ENCODE measurements at places on chromosomes 5 and 9.

DNA sequence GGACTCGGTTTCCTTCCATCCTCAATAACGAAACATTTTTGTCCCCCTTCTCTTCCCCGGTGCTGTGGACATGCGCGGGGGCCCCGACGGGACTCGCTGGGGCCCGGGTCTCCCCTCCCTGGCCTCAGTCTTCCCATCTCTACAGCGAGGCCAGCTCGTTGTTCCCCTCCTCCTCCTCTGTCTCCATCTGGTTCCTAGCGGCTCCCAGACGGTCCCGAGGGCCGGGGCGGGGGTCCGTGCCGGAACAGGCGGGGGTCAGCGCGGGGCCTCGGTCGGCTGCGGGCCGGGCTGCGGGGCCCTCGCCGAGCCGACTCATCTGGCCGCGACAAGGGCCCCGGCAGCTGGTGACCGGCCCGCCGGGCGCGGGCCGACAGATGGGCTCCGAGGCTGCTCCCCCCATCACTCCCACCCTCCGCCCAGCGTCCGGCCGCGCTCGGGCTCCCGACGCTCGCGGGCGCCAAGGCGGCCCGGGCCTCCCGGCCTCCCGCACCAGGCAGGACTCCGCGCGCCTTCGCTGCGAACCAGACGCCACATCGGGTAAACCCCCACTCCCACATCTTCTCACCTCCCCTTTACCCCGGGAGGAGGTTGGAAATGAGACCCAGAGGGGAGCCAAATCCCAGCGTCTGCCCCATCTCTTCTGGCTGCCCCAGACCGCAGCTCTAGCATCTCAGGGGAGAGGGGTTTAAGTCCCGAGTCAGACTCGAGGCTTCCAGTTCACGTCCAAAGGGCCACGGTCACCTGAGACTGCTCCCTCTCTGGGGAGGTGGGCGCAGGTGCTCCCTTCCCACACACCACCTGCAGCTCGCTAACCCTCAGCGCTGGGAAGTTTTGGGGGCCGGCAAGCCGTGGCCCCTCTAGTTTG, 8.1 kb downstream of the BARHL1 start:
- DNase-seq = no peak

DNA sequence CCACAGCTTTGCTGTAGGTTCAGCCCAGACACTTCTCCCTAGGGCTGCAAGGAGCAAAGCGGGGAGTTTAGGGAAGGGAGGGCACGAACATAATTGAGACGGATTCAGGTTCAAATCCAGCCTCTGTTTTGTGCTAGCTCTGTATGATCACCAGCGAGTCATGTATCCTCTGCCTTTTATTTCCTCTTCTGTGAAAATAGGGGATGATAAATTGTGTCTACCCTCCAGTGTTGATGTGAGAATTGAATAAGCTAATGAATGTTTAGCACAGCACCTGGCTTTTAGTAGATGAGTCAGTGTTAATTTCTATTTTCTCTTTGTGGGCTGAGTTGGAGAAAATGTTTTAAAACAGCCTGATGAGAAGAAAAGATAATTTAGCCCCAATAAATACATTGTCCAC, 6.2 kb downstream of the MLANA start:
- no peak for DNase-seq

DNA sequence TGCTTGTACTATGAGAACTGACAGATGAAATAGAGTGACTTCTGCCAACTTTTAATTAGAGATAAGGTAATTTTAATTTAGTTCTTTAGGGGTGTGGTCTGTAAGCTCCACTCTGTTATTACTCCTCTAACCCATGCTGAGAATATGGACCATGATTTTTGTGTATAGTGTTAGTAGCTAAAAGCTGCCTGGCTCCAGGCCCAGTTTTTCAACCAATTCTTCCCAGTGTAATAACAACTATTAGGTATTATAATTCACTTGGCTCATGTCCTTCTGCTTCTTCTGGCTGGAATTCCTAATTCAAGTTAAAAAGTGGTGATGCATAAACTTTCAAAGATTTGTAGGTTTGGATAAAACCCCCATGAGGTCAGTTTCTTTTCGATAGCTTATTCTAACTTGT, 216.3 kb downstream of the ISL1 start:
- DNase-seq = no peak

DNA sequence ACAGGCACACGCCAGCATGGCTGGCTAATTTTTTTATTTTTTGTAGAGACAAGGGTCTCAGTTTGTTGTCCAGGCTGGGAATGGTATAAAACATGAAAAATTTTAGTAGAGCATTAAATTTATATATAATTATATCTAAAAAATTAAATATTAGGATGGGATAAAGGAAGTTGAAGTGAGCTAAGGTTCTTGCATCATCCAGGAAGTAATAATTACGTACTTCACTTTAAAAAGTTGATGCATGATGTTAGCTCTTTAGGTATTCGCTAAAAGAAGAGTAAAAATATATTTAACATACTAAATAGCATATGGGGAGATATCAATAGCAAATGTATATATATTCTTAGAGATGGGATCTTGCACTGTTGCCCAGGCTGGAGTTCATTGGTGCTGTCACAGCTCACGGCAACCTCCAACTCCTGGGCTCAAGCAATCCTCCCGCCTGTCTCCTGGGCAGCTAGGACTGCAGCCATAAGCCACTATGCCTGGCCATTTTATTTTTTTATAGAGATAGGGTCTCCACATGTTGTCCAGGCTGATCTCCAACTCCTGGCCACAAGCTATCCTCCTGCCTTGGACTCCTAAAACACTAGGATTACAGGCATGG, 12.3 kb downstream of the DCAF10 start:
- no peak for DNase-seq

DNA sequence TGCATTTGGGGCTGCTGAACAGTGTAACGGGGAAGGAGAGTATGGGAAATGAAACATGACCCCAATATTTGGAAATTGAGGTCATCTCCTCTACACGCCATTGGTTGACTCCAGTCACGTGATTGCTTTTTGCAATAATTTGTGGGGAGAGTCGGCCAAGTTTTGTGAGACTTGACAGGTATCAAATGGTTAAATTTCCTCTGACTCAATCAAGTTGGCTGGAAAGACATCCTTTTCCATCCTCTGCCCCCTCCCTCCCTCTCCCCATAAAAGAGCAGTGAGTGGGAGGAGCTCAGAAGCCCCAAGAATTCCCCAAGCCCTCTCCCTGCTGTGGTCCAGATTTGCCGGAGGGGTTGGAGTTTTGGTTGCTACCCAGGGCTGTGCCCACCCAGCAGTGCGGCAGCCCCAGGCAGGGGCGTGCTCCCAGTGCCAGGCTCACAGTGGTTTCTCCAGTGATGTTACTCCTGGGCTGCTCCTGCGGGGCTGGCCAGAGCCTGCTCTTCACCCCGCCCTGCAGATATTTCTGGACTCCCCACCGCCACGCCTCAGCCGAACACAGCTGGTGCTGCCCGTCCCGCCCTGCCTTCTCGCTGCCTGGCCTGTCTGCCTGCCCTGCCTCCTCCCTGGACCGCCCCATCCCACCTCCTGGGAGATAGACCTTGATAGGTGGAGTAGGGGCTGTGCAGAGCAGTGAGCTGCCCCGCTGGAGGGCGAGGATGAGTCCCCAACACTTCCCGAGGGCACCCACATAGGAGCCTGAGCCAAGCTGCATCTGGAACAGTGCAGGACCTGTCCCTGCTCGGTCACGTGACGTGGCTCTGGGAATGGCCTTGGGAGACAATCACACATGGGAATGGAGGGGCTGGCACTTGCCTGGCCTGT, 3.4 kb downstream of the COL5A1 start:
- no peak for DNase-seq

GRCh38 chr5:136038635-136039034, 9.8 kb downstream of the TGFBI start:
- DNase-seq = no peak

DNA sequence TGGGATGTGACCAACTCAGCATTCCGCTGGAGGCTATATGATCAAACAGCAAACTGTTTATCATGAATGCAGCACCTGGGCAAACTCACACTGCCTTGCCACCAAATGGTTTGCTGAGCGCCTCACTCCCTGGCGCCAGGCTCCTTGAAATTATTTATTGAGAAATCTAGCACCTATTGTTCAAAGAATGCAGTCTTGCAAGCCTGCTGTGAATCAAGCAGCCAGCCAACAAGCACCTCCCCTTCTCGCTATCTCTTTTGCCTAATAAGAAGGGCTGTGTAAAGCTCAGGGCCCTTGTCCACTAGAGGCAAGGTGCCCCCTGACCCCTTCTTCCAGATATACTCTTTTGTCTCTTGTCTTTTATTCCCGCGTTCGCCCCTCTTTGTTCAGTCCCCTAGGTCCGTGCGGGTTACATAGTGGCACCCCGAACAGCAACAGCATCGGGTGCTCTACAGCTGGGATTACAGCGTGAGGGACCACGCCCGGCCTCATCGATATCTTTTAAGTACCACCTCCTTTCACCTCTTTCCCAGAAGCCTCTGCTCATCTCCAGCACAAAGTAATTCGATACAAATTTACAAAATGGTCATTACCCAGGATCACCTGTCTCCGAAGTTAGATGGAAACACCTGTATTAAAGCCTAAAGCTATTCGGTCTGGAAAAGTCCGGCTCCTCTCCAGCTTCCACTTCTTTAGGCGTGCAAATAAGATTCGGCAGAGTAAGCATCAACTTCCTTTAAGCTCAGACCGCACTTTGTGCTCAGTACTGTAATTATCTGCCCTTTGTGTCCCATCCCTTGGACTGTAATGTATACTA, 896 bp downstream of the RIGI start:
- peak; percentile 10 for DNase-seq

DNA sequence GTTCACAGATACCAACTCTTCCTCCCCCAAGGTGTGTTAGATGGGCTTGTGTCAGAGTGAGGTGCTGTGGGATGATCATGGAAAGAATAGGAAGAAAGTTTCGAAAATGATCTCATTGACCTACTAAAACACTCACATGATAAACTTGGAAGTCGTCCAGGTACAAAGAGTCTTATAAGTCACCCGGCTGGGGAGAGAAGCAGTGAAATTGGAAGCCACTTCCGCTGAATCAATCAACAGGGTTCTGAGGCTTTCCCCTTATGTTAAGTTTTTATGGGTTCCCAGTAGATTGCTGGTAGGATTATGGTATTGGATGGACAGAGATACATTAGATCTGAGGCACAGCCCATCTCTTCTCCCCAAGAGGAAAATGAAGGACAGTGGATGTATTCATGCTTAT, 218.8 kb upstream of the MSX2 start:
- no peak for DNase-seq

- no peak for DNase-seq
Measured at GRCh38 chr5:177198738-177199137, 65.2 kb downstream of the NSD1 start.

DNA sequence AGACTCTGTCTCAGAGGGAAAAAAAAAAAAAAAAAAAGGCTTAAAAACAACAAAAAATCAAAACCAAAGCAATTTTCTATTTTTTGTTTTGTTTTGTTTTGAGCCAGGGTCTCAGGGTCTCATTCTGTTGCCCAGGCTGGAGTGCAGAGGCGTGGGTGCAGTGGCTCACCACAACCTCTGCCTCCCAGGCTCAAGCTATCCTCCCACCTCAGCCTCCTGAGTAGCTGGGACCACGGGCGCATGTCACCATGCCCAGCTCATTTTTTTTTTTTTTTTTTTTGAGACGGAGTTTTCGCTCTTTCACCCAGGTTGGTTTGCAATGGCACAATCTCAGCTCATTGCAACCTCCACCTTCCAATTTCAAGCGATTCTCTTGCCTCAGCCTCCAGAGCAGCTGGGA, 5.7 kb downstream of the STK10 start:
- DNase-seq = no peak

- no peak for DNase-seq
Measured at GRCh38 chr9:112349008-112349333, 15.6 kb upstream of the PTBP3 start.

DNA sequence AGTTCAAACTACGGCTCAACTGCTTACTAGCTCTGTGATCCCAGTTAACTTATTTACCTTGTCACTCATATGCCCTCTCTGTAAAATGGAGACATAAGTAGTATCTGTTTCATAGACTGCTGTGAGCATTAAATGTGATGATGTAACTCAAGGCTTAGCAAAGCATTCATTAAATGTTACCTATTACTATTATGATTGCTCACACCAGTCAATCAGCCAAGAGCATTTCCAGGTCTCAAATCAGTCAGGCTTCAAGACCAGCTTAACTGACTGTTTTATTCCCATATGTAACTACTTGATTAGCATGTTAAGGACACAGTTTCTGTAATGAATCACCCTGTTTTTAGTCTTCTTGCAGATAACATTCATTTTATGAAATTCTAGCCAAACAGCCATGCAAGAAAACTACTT, 413.3 kb downstream of the MLLT3 start:
- no peak for DNase-seq

DNA sequence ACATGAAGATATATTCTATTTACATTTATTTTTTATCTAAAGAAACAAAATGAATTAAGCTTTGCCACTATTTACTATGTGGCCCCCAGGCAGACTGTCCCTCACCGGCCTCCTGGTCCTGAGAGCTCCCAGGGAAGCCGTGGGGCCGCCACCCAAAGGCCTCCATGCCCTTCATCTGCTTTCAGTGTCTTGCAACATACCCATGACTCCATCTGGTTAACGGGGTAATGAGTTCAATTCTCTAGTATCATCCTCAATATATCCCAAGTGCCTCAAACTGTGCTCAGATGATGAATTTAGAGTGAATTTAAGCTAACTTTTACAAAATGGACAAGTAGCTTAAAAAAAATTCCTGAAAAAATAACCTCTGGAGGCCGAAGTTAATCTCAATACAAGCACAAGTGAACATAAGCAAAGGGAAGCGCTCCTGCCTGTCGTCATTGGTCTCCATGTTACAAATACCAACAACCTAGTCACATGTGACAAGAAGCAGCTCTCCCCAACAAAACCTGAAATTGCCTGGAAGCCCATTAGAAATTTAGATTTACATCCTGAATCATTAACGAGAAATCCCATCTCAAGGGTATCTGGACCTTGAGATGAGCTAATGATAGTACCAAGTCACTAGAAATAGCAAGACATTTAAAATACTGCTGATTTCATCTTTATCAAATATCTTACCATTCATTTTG, 26.1 kb downstream of the DAP start:
- DNase-seq = no peak

- no peak for DNase-seq
Measured at GRCh38 chr9:38761339-38761738, 41.4 kb upstream of the FAM240B start.

- no peak for DNase-seq
Measured at GRCh38 chr5:154791535-154791934, 36.4 kb downstream of the LARP1 start.

DNA sequence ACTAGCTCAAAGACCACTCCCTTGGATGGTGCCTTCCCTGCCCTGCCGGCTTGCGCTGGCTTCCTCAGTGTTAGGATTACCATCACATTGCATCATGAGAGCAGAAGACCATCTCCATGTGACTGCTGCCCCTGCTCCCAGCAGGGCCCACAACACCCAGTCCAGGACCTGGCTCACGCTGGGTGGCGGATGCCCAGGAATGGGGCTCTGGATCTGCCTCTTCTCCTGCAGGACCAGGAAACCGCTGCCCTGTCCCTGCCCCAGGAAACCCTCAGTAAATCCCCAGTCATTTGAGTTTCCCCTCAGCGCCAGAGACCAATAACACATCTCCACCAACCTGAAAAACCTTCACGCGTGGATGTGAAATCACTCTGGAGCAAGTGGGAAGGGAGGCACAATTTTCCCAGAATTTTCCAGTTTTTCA, 3.3 kb upstream of the RNF44 start:
- no peak for DNase-seq

All from T-helper 1 cell (primary cell).